ENCODE measurements at places on chromosomes 6 and 20.

DNA sequence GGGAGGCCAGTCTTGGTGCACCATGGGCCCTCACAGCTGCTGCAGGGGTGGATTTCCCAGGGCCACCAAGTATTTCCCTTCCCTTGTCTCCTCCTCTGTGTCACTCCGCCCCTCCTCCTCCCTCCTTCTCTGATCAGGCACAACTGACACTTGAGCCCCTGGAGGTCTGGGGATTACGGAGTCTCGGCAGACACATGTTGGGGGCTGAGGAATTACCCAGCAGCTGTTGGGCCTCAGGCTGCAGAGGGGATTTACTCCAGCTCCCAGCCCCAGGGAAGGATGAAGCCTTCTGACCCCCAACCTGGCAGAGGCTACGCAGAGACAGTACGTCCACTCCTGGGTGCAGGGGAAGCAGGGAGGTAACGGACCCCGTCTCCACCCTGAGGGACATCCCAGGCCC, 420.5 kb upstream of the SULF2 start:
- no peak for DNase-seq

DNA sequence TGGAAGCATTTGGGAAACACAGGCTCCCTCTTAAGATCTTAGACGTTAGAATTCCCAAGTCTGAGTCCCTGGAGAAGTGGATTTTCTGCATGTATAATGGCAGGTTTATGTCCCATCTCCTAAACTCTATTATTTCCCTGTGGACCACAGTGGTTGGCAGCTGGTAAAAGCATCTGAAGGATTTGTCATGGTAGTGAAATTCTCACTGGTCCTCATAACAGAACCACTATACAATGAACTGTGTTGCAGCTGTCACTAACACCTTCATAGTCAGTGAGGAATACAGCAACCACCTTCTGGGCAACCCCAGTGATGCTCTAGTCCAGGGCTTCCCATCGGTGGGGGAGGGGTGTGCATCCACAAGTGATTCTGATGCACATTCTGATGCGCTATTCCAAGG, 396.9 kb downstream of the ZFAND3 start:
- DNase-seq = no peak

GRCh38 chr6:150319924-150320323, 48.9 kb upstream of the IYD start:
- DNase-seq = no peak

- DNase-seq = no peak
Measured at GRCh38 chr6:33710296-33711121, 991 bp downstream of the UQCC2 start.

GRCh38 chr6:134146268-134147033, 94.0 kb upstream of the SLC2A12 start:
- no peak for DNase-seq
